Chondrocyte (in vitro differentiated cells): ENCODE measurements at places on chromosomes 13 and 19.

GRCh38 chr13:76466043-76466442, 420.2 kb downstream of the KCTD12 start:
- no peak overlapping the region for H3K4me3 ChIP-seq
- H3K4me1 ChIP-seq: peaks cover 3% of the 10 kb centered on the region
- no peak for DNase-seq
- peaks cover 9% of the 10 kb centered on the region for H3K27me3 ChIP-seq
- H3K36me3 ChIP-seq: peaks cover 2% of the 10 kb centered on the region
- no peak overlapping the region for H3K27ac ChIP-seq

- no peaks in the 10 kb centered on the region for H3K36me3 ChIP-seq
- H3K4me1 ChIP-seq: no peaks in the 10 kb centered on the region
- no peaks in the 10 kb centered on the region for H3K27me3 ChIP-seq
- no peak for DNase-seq
- no peak overlapping the region for H3K4me3 ChIP-seq
- no peak overlapping the region for H3K27ac ChIP-seq
Observed at GRCh38 chr13:58782736-58783135, 1151.2 kb downstream of the PCDH17 start.

- no peaks in the 10 kb centered on the region for H3K27me3 ChIP-seq
- peak within 1 kb of the TSS; percentile 85 for H3K27ac ChIP-seq
- H3K4me1 ChIP-seq: peaks cover 72% of the 10 kb centered on the region
- H3K4me3 ChIP-seq: peak within 1 kb of the TSS; percentile 76
Observed at GRCh38 chr19:11155373-11156120, at the start of gene SPC24. Gene SPC24 (minus strand): TSS chr19:11155782. CDS start chr19:11155776, 6 bp downstream.

DNA sequence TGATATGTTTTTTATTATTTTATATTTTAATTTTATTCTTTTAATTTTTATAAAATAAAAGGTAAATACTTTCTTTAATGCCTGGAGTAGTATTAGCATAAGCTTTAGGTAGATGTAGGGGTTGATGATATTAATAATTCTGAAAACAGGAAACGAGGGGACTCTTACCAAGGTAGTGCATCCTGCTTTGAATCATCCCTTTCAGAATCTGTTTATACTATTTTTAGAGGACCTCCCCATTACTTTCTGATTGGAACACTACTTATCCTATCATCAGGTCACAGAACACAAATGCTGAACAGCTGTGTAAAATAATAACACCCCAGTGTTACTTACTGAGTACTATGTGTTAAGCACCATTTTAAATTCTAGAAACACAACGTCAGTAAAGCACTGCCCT, 27.3 kb downstream of the COG6 start:
- H3K36me3 ChIP-seq: peaks cover 20% of the 10 kb centered on the region
- no peaks in the 10 kb centered on the region for H3K4me1 ChIP-seq
- DNase-seq: no peak

DNA sequence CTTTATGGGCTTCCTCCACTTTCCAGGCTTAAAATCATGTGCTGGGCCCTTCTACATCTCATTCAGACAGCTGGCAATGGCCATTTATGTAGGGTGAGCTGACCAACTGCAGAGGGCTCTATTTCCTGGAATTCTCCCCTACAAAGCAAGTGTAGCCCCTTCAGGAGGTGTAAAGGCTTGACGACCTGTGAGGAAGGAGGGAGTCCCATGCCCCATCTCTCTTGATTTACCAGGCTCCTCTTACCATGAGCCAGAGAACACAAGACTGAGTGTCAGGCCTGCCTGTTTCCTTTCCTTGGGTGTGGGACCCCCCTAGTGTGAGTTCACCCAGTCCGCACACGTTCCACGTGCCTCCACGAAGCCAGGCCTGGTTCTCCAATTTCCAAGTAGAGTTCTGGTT, 16.6 kb downstream of the ZNF536 start:
- no peak for DNase-seq
- no peaks in the 10 kb centered on the region for H3K4me1 ChIP-seq
- H3K36me3 ChIP-seq: no peaks in the 10 kb centered on the region
- H3K27ac ChIP-seq: no peak overlapping the region
- H3K4me3 ChIP-seq: no peak overlapping the region

DNA sequence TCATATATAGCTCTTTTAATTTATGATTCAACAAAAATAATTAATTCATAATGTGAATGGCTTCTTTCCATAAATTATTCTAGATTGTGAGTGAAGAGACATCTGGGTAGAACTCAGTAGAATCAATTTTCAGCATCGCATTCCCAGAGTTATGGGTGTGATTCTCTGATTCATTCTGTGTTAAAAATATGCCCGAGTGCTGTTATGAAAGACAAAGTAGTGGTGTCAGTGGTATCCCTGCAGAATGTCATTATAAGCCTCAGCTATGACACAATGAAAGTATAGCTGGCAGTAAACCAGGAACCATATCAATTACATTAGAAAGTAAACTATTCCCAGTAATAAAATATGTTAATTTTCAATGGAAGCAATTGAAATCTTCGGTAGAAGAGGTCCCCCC, 480.5 kb upstream of the SLITRK1 start:
- H3K27ac ChIP-seq: no peak overlapping the region
- H3K4me1 ChIP-seq: peaks cover 13% of the 10 kb centered on the region
- H3K36me3 ChIP-seq: no peaks in the 10 kb centered on the region
- no peak overlapping the region for H3K4me3 ChIP-seq

DNA sequence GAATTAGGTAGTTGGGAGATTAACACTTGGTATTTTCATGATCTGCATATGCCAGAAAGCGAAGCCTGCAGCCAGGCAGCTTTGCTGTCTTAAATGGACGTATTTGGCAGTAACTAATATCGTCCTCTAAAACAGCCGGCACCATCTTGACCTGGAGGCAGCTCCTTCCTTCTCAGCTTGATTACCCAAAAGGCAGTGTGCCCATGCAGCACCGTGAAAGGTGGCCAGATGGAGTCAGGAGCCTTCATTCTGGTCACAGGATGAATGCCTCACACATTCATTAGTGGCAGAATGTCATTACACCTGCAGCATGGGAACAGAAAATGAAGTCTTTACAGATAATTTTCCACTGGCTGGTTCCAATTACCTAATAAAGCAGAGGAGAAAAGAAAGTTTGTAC, 59.0 kb upstream of the FLT1 start:
- DNase-seq: no peak
- peaks cover 19% of the 10 kb centered on the region for H3K4me1 ChIP-seq
- H3K36me3 ChIP-seq: no peaks in the 10 kb centered on the region
- H3K4me3 ChIP-seq: no peak overlapping the region
- no peak overlapping the region for H3K27ac ChIP-seq
- no peaks in the 10 kb centered on the region for H3K27me3 ChIP-seq

- peak overlapping the region; percentile 91 for H3K27ac ChIP-seq
- H3K27me3 ChIP-seq: peaks cover 2% of the 10 kb centered on the region
- no peak for DNase-seq
- H3K4me3 ChIP-seq: no peak overlapping the region
Observed at GRCh38 chr19:35519291-35519690, 5.8 kb upstream of the DMKN start.
